Fibroblast of skin of scalp (primary cell): ENCODE measurements at places on chromosomes 7 and 10.

DNA sequence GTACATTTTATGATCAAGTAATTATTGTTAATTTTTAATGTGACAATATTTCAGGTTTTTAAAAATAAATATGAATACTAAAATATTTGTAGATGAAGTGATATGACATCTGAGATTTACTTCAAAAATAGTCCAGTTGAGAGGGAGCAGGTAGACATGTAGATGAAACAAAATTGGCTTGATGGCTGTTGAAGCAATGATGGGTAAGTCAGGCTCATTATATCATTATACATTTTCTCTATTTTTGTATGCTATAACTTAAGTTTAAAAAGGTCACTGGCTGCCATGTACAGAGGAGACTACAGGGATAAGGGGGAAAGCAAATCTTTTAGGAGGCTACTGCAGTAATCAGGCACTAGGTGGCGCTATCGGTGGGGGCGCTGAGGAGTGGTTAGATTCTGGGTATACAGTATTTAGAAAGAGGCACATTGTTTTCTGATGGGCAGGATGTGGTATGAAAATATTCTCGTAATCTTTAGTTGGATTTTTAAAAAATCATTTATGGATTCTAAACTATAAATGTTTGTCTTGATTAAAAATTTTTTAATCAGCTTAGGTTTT is 189.8 kb upstream of the IMMP2L start:
- DNase-seq: peak; percentile 55

DNA sequence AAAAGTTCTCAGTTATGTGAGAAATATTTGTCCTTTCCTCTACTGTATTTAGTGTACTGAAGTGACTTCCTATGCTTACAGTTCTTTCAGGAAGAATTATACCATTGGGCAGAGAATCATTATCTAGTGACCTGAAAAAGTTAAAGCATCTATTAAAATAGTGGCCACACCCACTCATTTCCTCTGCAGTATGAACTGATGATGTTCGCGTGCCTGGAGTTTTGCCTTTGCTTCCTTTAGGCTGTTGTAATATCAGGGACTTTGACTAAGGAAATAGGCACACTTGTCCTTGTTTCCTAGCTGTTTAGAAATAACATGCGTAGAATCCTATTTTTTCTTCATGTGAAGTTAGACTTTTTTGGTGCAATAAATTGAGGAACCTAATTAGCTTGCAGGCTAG is 100.7 kb downstream of the ZMYND11 start:
- no peak for DNase-seq

- DNase-seq: no peak
Measured at GRCh38 chr7:100642534-100642907, 1.2 kb upstream of the TFR2 start.

DNA sequence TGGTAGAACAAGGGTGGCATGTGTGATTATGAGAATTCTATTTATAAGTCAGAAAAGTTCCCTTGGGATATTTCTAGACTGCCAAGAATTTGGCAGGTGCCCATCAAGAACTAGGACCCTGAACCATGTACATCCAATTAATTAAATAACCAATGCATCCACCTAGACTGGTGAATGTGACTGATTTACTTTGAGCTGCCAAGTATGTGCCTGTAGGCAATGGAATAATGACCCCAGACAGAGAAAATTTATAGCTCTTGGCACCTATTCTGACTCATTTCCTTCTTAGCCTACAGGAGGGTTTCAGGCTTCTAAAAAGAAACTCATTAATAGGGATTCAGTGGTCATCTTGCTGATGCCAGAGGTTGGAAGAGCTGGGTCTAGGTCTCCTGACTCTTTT is 54.9 kb downstream of the KCNH2 start:
- no peak for DNase-seq

DNA sequence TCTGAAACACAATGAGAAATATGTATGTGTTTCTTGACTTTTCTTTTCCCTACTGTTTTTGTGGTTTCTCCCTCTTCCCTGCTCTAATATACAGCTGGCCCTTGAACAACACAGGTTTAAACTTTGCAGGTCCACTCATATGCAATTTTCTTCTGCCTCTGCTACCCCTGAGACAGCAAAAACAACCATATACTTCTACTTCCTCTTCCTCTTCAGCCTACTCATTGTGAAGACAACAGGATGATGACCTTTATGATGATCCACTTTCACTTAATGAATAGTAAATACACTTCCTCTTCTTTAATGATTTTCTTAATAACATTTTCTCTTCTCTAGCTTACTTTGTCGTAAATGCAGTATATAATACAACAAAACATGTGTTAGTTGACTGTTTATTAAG is 35.0 kb upstream of the DGKB start:
- no peak for DNase-seq

GRCh38 chr10:69071610-69072009 is 16.3 kb upstream of the SRGN start:
- DNase-seq: no peak

DNA sequence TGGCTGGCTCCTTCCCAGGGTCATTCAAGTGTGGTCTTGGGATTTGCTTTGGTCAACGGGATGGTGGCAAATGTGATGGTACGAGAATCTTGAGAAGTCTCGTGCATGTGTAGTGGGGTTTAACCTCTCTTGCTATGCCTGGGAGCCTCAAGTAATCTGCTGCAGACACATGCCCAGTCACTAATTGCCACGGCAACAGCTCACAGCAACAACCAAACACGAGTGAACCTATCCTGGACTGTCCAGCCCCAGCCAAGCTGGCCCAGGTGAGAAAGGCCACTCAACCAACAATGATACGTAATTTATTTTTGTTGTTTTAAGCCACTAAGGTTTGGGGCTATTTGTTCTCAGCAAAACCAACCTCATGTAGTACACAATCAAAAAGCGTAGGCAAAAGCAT is 38.1 kb upstream of the DDC start:
- no peak for DNase-seq

DNA sequence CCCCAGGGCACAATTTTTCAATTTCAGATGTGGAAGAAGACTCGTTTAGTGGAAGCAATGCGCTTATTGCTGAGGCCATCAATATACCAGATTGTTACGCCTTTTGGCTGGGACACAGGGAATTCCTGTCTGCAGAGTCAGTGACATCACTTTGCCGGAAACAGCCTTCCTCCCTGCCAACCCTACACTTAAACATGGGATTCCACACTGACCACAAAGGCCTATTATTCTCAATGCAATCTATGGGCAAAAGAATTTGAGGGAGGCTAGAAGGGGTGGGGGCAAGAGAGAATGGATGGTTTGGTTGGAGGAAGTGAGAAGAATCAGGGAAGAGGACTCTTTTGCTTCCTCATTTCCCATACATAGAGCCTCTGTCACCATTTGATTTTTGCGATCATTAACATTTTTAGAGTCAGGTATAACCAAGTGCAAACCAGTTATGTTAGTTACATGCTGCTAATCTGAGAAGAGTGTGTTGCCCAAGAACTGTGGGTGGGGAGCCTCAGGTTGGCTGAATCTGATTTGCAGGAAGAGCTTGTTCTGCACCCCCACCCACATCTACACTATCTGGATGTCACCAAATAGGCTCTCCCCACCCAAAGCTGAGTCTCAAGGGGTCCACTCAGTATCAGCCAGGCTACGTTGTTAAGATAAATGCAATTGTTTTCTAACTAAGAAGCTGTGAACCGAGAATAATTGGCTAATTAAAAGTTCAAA is 58.2 kb downstream of the ENTPD1 start:
- peak; percentile 90 for DNase-seq

DNA sequence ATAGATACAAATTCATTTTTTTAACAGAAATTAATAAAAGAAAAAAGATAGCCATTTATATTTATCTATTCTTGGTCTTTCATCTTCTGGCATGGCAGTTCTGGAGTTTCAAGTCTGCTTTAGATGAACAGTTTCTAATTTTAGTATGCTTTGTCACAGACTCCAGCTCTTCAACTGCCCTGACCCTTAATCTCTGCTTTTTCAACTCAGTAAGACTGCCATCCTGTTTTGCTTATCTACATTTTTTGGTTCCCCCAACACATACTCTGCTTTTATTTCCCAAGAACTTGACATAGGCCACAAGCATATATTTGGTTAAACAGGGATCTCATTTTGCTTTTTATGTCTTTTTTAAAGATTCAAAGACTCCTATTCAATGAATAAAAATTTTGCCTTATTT is 309.3 kb upstream of the KCND2 start:
- peak; percentile 11 for DNase-seq

DNA sequence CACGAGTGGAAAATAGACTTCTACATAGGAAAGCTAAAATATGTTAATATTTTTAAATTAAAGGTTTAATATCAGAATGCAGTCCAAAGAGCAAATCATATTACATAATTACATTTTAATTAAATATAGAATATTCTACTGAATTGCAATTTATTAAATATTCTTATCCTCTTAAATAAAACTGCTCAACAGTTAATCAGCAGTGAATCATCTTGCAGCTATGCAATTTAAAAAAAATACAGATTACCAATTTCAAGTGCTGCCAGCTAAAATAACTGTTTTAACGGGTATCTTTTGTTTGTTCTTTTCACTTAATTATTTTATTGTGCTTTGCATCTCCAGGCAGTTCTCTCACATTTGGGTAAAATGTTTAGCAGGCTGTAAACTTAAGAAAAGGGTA is 82.2 kb downstream of the ZNRF2 start:
- DNase-seq: peak; percentile 24

- DNase-seq: no peak
Measured at GRCh38 chr10:76089556-76090180, 658.2 kb downstream of the LRMDA start.

DNA sequence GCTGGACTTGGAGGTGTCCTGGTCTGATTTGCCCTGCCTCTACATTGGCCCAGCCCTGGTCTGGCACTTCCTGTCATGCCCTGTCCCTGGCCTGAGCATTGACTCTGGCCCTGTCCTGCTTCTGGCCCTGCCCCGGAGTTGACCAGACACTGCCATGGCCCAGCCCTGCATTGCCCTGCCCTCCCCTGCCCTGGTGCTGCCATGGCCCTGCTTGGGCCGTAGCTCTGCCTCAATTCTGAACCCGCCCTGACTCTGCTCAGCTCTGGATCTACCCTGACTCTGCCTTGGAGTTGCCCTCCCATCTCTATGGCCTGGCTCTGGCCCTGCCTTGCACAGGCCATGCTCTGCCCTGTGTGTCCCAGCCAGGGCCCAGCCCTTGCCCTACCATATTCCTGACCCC is 647.1 kb downstream of the ZNF37A start:
- no peak for DNase-seq
